Endodermal cell (in vitro differentiated cells): ENCODE measurements at places on chromosomes 6 and 20. TPM values are rescaled to one million over a fixed set of nuclear protein-coding genes. Genes with fewer than 3 reads are reported as not detected.
A peak's percentile ranks its signal among the peaks of the same experiment; 100 is the strongest.

DNA sequence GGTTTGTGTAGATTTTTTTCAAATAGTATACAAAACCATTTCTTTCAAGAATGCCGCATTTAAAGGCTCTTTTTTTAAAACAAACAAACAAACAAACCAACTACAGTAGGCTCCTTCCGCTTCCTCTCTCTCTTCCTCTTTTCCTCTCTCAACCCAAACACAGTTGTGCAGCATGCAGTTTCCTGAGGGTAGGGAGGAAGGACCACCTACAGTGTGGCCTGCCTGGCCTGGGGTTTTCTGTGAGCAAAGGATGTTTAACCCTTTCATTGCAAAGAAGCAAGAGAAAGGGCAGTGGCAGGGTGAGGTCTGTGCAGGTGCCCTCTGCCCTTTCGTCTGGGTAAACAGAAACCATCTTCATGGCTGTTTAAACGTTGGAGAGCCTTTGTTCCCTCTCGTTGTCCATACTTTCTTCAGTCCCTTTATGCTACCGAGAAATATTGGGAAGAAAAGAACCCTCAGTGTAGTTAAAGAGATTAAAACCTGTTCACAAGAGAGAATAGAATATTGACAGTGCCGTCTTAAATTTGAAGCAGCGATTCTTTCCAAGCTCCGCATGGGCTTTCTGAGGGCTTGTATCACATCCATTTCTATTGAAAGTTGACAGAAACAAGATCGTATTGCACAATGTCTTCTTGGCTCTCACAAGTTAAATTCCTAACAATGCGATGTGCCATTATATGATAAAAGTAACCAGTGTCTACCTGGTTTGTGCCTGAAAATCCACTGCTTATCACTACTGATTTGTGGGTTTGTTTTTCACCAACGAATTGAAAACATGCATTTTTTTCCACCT, 215.5 kb upstream of the SNX9 start:
- peak; percentile 73 for DNase-seq
- H3K27ac ChIP-seq, result no peak overlapping the region
- no peak overlapping the region for H3K4me3 ChIP-seq
- H3K27me3 ChIP-seq, result no peaks in the 10 kb centered on the region
- peaks cover 6% of the 10 kb centered on the region for H3K4me1 ChIP-seq

Gene TMEM151B
- 0.11 to 0.22 TPM in 2 of 3 replicates, not detected in the other for total RNA-seq

- H3K36me3 ChIP-seq, result no peaks in the 10 kb centered on the region
- H3K4me1 ChIP-seq, result peaks cover 4% of the 10 kb centered on the region
- DNase-seq, result peak; percentile 88
- H3K4me3 ChIP-seq, result no peak overlapping the region
- no peaks in the 10 kb centered on the region for H3K27me3 ChIP-seq
Measured at GRCh38 chr20:11676630-11677287, 240.9 kb upstream of the BTBD3 start.

- H3K36me3 ChIP-seq, result peaks cover 48% of the 10 kb centered on the region
- H3K4me1 ChIP-seq, result no peaks in the 10 kb centered on the region
- H3K27ac ChIP-seq, result no peak overlapping the region
- H3K4me3 ChIP-seq, result no peak overlapping the region
Measured at GRCh38 chr20:41040855-41041254, 12.2 kb downstream of the TOP1 start.

DNA sequence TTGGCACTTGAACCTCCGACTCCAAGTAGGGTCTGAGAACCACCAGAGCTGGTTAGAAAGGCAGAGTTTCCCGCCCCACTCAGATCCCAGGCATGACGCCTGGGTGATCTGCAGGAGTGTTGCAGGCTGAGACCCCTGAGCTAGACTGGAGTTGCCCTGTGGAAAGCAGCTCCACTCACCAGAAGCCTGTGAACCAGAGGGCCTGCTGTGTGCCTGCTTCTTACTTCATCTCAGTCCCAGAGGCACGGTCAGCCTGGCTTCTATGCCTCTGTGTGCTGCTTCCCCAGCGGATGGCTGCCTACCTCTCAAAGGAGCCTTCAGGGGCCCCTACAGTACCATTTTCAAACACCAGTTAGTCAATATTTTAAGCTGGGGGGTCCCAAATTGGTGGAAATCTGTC, 15.6 kb upstream of the CCN6 start:
- no peaks in the 10 kb centered on the region for H3K36me3 ChIP-seq
- DNase-seq, result no peak

DNA sequence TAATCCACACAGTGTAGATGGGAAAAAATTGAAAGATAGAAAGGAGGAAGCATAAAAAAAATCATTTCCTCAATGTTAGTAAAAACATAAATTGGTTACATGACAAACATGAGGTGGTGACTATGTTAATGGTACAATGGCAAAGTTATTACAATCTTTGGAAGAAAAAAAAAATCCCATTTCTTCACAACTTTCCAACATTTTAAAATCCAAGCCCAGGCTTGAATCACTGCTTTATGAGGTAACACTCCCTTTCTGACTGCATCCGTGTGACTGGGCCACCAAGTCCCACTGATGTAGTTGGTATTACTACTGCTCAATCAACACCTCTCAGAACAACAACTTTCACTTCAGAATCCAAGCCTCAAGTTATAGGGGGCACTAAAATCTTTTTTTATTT, 160.4 kb downstream of the BTBD9 start:
- no peak overlapping the region for H3K4me3 ChIP-seq
- H3K27ac ChIP-seq, result no peak overlapping the region
- H3K27me3 ChIP-seq, result peaks cover 90% of the 10 kb centered on the region
- no peak for DNase-seq
- H3K4me1 ChIP-seq, result peaks cover 4% of the 10 kb centered on the region

- peak; percentile 88 for DNase-seq
- H3K36me3 ChIP-seq, result no peaks in the 10 kb centered on the region
- H3K4me1 ChIP-seq, result peaks cover 16% of the 10 kb centered on the region
- no peak overlapping the region for H3K27ac ChIP-seq
- H3K27me3 ChIP-seq, result peaks cover 100% of the 10 kb centered on the region
- peak overlapping the region; percentile 73 for H3K4me3 ChIP-seq
Measured at GRCh38 chr6:108168501-108169463, 3.0 kb downstream of the NR2E1 start.

DNA sequence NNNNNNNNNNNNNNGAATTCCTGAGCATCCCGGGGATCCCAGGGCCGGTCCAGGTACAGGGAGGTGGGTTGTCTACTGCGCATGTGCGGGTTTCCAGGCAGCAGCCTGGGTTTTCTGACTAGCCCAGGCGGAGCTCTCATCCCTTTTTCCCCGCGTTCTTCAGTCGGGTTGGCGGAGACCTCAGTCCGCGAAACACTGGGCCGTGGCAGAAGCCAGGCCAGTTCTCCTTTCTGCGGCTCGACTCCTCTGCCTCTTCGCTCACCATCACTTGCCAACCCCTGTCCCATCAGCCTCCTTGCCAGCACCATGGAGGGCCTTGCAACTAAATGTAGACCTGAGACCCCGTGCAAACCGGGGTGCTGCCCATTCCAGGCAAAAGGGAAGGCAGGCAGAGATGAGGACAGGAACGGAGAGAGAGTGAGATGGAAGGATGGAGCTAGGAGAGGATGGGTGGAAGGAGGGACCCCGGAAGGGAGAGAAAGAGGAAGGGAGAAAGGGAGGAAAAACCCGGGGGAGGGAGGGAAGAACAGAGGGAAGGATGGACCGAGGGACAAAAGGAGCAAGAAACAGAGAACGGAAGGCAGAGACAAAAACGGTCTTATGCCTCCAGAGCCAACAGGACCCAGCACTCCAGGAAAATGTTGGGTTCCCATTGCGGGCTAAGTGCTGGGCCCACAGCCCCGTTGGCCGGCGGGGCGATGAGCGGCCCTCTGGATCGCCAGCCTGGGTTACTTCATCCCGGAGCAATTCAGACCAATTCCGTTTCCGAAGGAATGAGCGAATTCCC, 445.4 kb upstream of the DEFB115 start:
- H3K27me3 ChIP-seq, result peaks cover 5% of the 10 kb centered on the region
- no peak overlapping the region for H3K27ac ChIP-seq
- no peaks in the 10 kb centered on the region for H3K36me3 ChIP-seq
- H3K4me1 ChIP-seq, result no peaks in the 10 kb centered on the region
- peak overlapping the region; percentile 41 for H3K4me3 ChIP-seq
- DNase-seq, result peak; percentile 71

GRCh38 chr6:139534472-139535115, 160.1 kb upstream of the CITED2 start:
- DNase-seq, result peak; percentile 72
- H3K27me3 ChIP-seq, result no peaks in the 10 kb centered on the region
- H3K27ac ChIP-seq, result peak overlapping the region; percentile 15
- no peaks in the 10 kb centered on the region for H3K36me3 ChIP-seq
- peak overlapping the region; percentile 63 for H3K4me3 ChIP-seq
- peaks cover 13% of the 10 kb centered on the region for H3K4me1 ChIP-seq

- H3K27me3 ChIP-seq, result peaks cover 7% of the 10 kb centered on the region
- no peaks in the 10 kb centered on the region for H3K4me1 ChIP-seq
- DNase-seq, result no peak
- no peak overlapping the region for H3K27ac ChIP-seq
- no peaks in the 10 kb centered on the region for H3K36me3 ChIP-seq
- H3K4me3 ChIP-seq, result no peak overlapping the region
Measured at GRCh38 chr20:46261456-46262253, 46.6 kb downstream of the CDH22 start.

DNA sequence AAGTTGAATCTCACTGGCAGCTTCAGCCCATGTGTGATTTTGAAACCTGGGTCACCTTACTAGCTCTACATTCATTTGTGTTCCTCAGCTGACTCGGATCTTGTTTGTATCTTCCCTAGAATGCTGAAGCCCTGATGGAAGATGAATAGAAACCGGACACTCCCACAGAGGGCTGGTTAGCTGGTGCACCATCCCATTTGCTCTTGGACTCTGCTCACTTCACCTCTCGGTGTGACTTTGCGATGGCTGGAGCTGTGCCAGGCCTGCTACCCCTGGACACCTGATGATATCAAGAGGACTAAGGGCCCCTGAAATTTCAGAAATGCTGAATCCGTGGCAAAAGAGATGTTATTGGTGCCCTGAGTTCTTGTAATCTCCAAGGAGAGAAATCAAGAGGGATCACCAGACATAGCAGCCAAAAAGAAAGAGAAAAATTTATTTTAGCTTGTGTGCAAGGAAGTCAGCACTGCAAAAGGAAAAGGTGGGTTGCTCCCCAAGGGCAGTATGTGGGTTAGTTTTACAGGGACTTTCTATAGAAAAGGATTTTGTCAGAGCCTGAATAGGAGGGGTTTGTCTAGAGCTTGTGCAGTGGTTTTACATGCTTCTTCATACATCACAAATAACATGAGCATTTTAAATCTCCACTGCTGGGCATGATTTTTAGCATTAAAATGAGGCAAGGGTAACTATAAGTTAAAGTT, 426.3 kb upstream of the NOX3 start:
- no peaks in the 10 kb centered on the region for H3K36me3 ChIP-seq
- H3K27ac ChIP-seq, result no peak overlapping the region
- H3K27me3 ChIP-seq, result no peaks in the 10 kb centered on the region
- H3K4me1 ChIP-seq, result no peaks in the 10 kb centered on the region
- no peak overlapping the region for H3K4me3 ChIP-seq

DNA sequence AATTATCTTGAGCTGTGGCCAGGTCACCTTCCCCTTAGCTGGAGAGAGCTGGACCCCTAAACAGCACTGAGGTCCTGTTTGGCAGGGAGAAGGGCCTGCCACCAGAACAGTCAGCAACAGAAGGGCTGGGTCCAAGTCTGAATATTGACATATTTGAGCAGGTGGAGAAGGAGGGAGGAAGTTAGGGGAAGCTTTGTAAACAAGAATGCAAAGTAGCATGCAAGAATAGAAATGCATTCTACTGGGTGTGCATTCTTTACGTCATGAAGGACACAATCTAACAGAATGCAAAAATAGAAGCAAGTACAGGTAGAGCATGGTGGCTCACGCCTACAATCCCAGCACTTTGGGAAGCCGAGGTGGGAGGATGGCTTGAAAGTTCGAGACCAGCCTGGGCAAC, 100.5 kb downstream of the QRSL1 start:
- no peak overlapping the region for H3K4me3 ChIP-seq
- H3K27me3 ChIP-seq, result no peaks in the 10 kb centered on the region
- no peaks in the 10 kb centered on the region for H3K4me1 ChIP-seq
- no peak overlapping the region for H3K27ac ChIP-seq
- no peaks in the 10 kb centered on the region for H3K36me3 ChIP-seq
- DNase-seq, result no peak

Gene NEURL2
- total RNA-seq, result 4.4 and 4.9 TPM in 2 replicates

DNA sequence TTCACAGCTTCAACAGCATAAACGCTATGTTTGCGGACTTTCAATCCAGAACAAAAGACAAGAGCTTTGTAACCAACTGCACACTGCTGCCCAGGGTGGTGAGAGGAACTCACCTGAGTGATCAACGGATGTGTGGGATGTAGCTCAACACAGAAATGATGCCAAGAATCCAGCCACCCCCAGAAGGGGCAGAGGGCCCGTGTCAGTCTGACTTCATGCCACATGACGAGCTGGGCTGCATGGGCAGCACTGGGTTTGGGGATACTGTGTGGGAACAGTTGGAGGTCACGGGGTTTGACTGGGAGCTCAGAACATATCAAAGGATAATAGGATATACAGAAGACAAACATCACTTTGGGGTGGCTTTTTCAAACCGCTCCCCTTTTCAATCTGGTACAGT, 79.4 kb upstream of the TRAF3IP2 start:
- no peaks in the 10 kb centered on the region for H3K4me1 ChIP-seq
- peaks cover 33% of the 10 kb centered on the region for H3K36me3 ChIP-seq
- H3K4me3 ChIP-seq, result no peak overlapping the region
- no peaks in the 10 kb centered on the region for H3K27me3 ChIP-seq
- peak overlapping the region; percentile 95 for H3K27ac ChIP-seq

GRCh38 chr6:156598071-156598854, 178.9 kb upstream of the ARID1B start:
- no peak overlapping the region for H3K4me3 ChIP-seq
- no peaks in the 10 kb centered on the region for H3K36me3 ChIP-seq
- no peak for DNase-seq
- H3K27ac ChIP-seq, result no peak overlapping the region

Gene MAK
- total RNA-seq, result 0.18 to 0.33 TPM (median 0.32 TPM) in 3 replicates

- H3K36me3 ChIP-seq, result no peaks in the 10 kb centered on the region
- peaks cover 6% of the 10 kb centered on the region for H3K4me1 ChIP-seq
- H3K27me3 ChIP-seq, result no peaks in the 10 kb centered on the region
Measured at GRCh38 chr6:167329014-167329413, 4.1 kb downstream of the TTLL2 start.

- H3K36me3 ChIP-seq, result no peaks in the 10 kb centered on the region
- H3K27ac ChIP-seq, result no peak overlapping the region
- no peak overlapping the region for H3K4me3 ChIP-seq
- no peaks in the 10 kb centered on the region for H3K27me3 ChIP-seq
Measured at GRCh38 chr20:41133709-41134361, 3.5 kb upstream of the PLCG1 start.
